Fibroblast of the aortic adventitia (primary cell): ENCODE measurements at places on chromosomes 3 and 15. TPM values are rescaled to one million over a fixed set of nuclear protein-coding genes. Genes with fewer than 3 reads are reported as not detected.

GRCh38 chr3:88542916-88543315, 393.2 kb downstream of the C3orf38 start:
- no peak for DNase-seq

GRCh38 chr3:36595511-36595910, 168.8 kb downstream of the DCLK3 start:
- DNase-seq, result no peak

- no peak for DNase-seq
Observed at GRCh38 chr3:177111541-177111949, 85.7 kb downstream of the TBL1XR1 start.

Gene TERB2
- not detected in 2 replicates for total RNA-seq

GRCh38 chr3:155111971-155112370, 31.9 kb downstream of the MME start:
- no peak for DNase-seq

- DNase-seq, result no peak
Observed at GRCh38 chr3:77967621-77968020, 927.7 kb downstream of the ROBO2 start.
